ENCODE measurements at places on chromosomes 2 and 18.

DNA sequence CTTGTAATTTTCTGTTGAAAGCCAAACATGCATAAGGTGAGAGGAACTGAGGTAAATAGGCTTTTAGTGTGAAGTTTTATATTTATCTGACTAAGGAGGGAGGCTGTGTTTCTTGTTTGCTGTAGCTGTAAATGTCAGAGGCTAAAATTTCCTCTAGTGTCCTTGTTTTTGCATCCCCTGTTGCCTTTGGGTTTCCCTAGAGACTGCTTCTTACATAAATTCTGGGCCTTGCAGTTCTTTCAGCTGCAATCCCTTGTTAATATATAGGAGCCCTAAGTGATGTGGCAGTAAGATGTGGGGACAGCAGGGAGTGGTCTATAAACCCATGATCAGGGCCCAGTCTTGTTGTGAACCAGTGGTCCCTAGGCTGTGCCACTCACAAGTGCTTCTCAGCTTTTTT is 7.5 kb upstream of the IMP4 start:
- DNase-seq, result no peak

- no peak for DNase-seq
Observed at GRCh38 chr18:76764291-76764901, 58.0 kb upstream of the ZNF236 start.

- no peak for DNase-seq
Observed at GRCh38 chr2:107775211-107775610, 51.5 kb upstream of the RGPD4 start.

DNA sequence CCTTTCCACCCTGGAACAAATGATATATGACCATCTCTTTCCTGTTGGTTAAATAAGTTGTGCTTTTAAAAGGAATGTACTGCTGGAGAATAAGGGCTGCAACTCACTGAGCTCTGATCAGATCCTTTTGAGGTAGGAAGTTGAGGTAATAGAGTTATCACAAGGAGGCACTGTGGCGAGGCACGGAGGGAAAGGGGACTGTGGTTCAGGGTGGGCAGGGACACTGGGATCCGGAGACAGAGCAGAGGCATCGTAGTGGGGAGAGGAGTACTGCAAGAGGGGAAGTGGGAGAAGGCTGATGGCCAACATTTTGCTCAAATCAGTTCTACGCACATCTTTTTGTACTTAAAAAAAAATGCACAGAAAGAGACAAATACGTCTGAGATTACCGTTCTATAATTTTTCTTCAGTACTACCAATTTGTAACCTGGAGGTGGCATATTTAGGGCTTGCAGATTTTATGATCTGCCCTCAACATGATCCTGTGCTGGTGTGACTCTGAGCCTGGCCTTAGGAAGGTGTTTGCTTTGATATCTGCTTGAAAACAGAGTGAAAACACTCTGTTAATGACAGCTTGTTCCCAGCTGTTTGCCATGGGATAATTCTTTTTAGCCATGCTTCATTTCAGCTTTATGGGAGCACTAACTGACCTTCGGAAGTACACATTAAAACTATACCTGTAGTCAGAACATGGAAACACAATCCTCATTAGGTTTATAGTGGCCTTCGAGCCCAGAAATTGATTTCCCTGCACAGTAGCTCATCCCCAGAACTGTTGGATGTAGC is 168.1 kb downstream of the KCNE4 start:
- no peak for DNase-seq

GRCh38 chr18:79789091-79789891 is 8.4 kb upstream of the KCNG2 start:
- DNase-seq, result no peak

GRCh38 chr2:199591826-199592225 is 134.1 kb upstream of the SATB2 start:
- DNase-seq, result no peak

GRCh38 chr2:213682276-213682675 is 398.0 kb downstream of the SPAG16 start:
- no peak for DNase-seq

- DNase-seq, result no peak
Observed at GRCh38 chr2:67268797-67269196, 128.3 kb upstream of the ETAA1 start.

DNA sequence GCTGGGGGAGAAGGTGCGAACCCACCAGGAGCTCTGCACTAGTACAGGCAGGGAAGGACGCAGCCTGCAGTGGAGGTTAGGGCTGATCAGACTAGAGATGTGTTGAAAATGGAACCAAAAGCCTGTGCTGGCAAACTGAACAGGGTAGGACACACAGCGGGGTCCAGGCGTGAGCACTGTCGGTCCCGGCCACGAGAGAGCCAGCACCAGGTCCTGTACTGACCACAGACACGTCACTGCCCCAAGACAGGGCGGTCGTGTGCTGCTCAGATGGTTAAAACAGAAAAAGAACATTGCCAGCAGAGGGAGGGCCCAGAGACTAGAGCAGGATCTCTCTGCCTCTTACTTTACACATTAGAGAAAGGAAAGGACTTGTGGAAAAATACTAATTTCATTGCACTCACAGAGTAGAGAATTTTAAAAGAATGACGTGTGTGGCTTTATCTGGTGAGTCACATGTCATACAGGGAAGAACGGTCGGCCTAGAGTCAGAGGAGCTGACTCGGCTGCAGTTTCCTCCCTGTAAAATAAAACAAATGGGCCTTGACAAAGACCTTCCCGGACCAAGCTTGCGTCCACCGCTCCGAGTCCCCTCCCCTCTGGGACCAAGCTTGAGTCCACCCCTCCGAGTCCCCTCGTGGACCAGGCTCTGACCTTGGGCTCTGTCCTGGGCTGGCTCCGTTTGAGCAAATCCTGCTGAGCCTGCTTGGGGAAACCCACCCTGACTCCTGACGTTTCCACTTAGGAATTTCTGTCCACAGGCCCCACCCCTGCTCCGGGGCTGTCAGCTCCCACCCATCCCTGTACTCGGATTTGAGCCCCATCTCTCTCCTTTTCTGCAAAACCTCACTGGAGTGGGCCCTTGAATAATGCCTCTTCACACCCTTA is 16.7 kb upstream of the ADI1 start:
- peak; percentile 43 for DNase-seq

GRCh38 chr2:203016716-203017115 is 2.0 kb downstream of the NBEAL1 start:
- DNase-seq, result no peak

DNA sequence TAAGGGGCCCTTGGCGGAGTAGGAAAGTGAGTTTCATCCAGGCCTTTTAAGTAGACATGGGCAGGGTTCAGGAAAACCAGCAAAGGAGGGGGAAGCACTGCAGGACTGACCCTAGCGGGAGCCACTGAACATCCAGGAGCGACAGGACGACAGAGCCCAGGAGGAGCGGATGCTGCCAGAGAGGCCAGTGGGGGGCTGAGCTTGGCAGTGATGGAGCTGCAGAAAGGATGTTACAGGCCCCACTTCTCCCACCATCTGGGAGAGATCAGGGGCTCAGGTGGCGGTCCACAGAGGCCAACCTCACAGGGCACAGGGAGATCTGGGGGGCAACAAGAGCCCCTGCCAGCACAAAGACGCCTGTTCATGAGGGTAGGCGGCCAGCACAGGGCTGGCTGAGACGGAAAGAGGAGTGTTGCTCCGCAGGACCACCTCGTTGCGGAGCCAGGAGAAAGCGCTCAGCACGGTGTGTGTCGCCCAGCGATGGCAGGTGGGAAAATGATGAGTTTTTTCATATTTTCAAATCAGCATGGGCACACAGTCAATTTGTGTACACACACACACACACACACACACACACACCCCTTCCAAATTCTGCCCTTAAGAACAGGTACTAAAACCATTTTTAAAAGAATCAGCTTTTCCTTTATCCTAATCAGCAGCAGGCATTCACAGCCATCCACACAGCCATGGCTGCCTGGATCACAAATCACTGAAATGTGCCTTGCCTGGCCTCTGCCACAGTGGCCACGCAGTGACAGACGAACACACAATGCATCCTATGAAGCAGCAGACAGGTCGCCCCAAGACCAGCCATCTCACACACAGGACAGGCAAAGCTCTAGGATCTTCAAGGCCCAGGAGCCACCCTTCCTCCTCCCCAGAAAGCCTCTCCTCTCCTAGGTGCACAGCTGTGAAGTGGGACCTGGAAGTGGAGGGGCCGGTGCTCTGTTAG is 63.2 kb downstream of the NDUFA10 start:
- DNase-seq, result no peak

GRCh38 chr2:229205704-229206103 is 65.4 kb downstream of the PID1 start:
- DNase-seq, result no peak

- DNase-seq, result no peak
Observed at GRCh38 chr18:48059455-48060010, 129.1 kb upstream of the SMAD2 start.

GRCh38 chr2:13522096-13522495 is 805.4 kb downstream of the TRIB2 start:
- DNase-seq, result no peak

DNA sequence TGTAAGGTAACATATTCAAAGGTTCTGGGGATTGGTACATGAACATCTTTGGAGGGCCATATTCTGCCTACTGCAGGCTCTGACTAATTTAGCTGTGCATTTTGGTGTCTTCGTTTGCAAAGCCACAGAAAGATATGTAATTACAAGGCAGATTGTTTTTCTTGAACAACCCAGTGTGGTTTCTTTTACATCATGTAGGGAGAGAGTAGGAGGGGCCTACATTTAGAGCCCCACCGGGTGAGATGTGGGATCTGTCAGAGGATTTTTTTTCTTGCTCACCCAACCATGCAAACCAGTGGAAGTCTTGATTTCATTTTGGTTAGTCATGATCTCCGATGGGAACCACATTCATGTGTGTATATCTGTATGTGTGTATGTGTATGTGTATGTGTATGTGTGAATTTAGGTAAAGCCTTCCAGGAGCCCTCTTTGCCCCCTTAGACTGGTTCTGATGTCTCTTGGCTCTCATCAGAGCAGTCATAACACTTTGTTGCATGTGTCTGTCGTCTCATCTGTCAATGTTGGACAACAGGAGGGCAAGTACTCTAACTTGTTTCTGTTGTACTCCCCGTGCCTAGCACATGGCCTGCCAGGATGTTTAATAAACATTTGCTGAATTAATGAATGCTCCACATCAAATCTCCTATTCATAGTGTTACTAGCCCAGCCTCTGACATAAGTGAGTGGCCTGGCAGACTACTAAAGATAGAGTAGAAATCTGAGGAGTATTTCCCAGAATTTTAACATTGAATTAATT is 239.9 kb downstream of the MTX2 start:
- no peak for DNase-seq

- DNase-seq, result no peak
Observed at GRCh38 chr2:128275498-128276045, 43.1 kb downstream of the HS6ST1 start.
